ENCODE measurements at places on chromosomes 4 and X.

GRCh38 chrX:124860736-124861135, 458.9 kb upstream of the TEX13C start:
- DNase-seq: no peak

GRCh38 chrX:131729295-131729694, 185.4 kb downstream of the OR13H1 start:
- no peak for DNase-seq

DNA sequence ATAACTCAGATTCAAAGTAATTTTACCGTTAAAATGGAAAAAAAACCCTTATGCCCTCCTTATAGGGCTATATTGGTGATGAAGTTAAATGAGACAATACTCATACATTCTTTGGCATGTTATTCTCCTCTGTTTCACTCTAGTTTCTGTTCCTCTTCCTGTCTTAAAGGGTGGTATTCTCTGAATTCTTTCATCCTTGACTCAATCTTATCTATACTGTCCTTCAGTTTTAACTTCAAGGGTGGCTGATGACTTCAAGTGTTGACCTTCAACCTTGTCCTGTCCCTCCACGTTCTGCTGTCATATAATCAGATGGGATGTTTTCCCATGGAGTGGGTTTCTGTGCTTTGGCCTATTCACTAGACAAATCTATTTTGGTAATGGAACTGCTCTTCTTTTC, 44.0 kb downstream of the ZNF518B start:
- DNase-seq: no peak

- no peak for DNase-seq
Measured at GRCh38 chrX:327660-328126, 9.1 kb upstream of the GTPBP6 start.

- no peak for DNase-seq
Measured at GRCh38 chr4:1570291-1571164, 113.6 kb downstream of the FAM53A start.

DNA sequence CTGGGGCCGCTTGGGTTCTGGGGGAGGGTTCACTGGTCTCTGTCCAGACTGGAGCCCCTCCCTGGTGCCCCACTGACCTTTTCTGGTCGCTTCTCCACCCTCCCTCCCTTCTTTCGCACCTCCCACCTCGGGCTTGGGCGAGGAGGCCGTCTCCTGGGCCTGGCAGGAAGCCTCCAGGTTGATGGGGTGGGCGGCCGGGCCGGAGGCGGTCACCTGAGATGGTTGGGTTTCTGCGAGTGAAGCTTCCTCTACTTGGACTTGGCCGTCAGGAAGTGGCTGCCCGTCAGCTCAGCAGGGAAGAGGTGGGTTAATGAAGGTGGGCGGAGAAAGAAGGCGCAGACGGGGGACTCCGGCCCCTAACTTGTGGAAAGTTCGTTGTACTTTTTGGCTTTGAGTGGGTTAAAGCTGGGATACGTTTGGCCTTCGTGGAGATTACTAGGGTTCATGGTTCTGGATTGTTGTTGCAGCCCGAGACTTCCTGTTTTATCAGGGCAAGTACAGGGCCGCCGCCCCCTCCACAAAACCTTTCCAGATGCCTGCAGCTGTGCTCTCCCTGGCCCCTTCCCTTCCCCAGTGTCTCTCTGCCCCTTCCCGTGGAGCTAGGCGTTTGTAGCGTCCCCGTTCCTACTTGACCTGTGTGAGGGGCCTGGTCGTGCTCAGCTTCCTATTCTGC, 1.2 kb downstream of the AKAP17A start:
- DNase-seq: no peak

DNA sequence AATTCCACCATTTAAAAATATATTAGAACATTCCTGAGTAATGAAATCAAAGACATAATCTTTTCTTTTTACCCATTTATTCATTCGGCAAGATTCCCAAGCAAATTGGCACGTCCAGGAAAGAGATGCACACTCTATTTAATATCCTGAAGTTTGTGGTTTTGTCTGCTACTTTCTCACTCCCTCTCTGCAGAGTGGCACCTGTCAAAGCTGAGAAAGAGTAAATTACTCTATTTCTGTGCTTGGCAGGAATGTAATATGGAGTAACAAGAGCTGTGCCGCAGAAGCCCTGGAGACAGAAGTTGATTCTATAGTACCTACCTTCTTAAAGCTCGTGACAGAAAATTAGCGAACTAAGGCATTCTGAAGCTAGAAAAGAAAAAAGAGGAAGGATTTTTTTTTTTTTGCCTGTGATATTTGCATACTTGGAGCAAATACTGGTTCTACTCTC, 5.5 kb downstream of the GSTCD start:
- no peak for DNase-seq

- no peak for DNase-seq
Measured at GRCh38 chr4:76670631-76671030, 227.3 kb downstream of the SOWAHB start.

DNA sequence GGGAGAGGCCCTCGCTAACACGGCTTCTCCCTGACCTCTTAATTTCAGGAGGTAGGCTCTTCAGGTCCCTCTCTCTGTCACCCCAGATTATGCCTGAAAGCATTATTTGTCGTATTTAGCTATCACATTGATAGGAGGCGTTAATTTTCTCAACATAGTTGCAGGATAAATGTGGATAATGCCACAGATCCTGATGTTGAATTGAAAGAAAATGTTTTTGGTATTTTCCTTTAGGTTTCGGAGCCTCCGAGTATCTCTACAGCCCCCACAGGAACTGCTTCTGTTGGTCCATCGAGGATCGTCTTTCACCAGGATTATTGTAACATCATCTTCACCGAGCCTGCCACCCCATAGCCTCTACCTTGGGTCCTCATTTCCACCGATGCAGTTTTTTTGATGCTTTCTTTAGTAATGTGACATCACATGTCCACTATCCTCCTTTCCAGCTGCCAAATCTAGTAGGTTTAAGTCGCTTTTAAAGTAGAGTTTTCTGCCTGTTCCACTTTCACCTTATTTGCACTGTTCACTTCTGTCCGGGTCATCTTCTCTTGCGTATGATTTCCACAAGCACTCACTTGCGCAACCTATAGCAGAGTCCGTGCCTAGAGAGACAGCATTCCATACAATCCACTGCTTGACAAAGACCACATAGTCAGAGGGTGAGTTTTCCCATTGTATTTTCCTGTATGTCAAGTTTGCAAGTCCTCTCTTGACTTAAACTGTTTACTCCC, 665 bp downstream of the TIGD2 start:
- DNase-seq: no peak

DNA sequence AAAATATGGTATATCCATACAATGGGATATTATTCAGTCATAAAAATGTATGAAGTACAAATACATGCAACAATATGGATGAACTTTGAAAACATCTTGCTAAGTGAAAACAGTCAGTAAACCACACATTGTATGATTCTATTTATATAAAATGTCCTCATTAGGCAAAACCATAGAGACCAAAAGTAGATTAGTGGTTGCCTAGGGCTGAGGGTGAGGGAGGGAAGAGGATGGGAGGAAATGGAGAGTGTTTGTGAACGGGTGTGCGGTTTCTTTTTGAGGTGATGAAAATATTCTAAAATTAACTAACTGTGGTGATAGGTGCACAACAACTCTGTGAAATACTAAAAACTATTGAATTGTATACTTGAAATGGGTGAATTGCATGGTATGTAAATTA, 29.6 kb downstream of the TEX11 start:
- DNase-seq: no peak

DNA sequence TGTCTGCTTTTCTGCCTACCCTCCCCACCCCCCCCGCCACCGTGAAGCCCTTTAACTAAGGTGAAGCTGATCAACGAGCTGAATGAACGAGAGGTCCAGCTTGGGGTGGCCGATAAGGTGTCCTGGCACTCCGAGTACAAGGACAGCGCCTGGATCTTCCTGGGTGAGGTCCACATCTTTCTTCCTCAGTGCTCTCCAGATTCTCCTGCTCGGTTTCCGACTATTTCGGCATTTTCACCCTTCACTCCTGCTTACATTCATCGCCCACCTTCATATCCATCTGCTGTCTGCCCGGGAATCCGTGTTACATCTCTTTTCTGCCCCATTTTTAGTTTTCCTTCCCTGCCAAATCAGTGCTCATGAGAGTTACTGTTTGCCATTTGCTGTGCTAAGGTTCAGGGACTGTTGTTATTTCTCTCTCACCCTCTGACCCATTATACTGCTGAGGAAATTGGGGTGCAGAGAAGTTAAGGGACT, 459 bp downstream of the RBMX2 start:
- DNase-seq: no peak

- peak; percentile 13 for DNase-seq
Measured at GRCh38 chr4:41541687-41542094, 3.7 kb downstream of the LIMCH1 start.

DNA sequence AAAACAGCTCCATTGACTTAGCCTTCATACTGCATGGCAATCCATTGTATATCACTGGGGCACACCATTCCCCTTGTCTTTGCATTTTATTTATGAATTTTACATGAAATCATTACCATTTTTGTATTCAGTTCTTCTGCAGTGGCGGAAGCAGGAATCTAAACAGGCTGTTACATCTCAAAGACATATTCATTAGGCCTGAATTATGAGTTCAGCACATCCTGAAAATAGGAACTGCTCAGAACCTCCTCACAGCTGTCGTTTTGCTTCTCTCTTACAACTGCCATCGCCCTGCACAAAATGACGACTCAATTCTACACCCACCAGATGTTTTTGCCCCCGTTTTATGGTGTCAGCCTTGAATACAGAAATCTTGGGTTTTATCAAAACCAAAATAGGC, 474.4 kb upstream of the MAGEB18 start:
- no peak for DNase-seq
